Activated naive CD8-positive, alpha-beta T cell treated with anti-CD3 and anti-CD28 coated beads, Interleukin-2, amount 10 ng/mL, durations not matched to agents 7 days and 5 days (primary cell): ENCODE measurements at places on chromosomes 3 and 15. TPM values are rescaled to one million over a fixed set of nuclear protein-coding genes. Genes with fewer than 3 reads are reported as not detected.

DNA sequence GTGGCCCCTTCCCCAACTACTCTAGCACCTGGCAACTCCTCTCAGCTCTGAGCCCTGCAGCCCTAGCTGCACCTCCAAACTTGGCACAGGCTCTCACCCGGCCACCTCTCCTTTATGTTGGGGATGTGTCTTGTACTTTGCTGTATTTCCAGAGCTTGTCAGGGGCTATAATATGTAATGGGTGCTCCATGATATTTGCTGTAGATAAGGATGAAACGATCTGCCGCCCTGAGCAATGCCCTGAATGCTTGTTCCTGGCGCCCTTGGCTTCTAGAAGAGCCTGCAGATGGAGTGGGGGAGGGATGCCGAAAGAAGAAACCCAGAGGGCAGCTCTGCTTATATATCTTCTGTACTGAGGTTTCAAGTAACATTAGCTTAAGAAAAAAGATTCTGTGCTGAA is 35.9 kb upstream of the ZBTB38 start:
- no peak for DNase-seq

GRCh38 chr3:190995156-190995555 is 132.7 kb upstream of the GMNC start:
- DNase-seq = no peak

DNA sequence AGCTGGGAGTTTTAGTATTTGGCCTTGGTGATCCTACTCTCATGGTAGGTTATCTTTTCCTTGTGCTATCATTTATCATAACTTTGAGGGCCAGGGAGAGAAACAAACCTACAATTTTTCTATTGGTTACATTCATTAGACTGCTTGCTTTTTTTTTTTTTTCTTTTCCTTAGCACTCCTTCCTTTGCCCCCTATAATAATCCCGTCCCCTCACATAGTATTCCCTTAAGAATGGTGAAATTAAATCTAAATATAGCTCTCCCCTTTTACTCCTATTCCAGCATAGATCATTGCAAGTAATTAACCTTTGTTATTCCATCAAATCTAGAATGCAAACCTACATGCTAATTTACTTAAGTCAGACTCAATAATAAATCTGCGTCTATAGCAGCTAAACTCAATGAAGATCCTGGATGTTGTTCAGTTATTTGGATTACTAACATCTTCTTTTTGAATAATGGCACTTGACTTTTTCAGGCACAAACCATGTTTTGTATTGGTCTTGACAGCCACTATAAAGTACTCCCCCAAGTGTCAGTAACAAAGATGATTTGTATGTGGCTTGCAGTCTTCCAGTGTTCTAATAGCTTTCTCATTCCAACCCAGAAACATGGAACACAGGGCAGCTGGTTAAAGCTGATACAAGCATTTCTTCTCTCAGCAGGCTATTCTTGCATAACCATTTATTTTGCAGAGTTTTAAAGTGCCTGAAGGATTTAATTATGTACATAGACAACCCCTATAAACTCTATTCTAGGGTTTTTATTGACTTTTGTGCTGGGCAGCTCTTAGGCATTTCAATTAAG is 420.6 kb downstream of the MECOM start:
- no peak for DNase-seq

DNA sequence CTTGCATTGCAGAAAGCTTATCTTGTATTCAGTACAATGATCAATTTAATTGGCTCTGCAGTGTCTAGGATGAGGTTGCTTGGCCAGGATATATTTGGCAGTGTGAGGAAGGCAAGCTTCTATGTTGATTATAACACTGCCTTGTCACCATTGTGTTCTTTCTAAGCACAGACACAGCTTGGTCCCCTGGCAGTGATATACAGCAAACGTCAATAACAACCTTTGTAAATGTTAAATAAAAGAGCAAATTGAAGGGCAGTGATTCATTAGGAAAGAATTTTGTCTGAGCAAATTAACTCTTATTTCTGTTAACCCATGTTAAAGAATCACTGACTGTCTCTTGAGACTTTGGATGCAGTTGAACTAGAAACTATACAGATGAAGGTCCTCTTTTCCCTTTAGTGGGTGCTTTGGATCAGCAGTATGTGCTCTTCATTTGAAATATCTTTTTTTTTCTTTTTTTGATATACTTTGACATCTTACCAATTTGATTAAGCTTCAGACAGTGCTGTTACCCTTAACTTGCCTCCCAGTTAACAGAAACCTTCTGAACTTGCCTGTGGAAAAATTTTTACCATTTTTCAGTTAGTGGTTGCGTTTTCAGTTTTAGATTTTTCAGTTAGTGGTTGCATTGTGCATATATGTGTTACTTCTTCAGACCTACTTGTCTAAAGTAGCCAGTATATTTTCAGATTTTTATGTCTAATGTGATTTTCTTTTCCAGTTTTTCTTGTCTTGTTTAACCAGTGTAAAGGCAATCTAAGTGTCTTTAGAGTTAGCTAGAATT is 199.8 kb downstream of the TCF12 start:
- no peak for DNase-seq

DNA sequence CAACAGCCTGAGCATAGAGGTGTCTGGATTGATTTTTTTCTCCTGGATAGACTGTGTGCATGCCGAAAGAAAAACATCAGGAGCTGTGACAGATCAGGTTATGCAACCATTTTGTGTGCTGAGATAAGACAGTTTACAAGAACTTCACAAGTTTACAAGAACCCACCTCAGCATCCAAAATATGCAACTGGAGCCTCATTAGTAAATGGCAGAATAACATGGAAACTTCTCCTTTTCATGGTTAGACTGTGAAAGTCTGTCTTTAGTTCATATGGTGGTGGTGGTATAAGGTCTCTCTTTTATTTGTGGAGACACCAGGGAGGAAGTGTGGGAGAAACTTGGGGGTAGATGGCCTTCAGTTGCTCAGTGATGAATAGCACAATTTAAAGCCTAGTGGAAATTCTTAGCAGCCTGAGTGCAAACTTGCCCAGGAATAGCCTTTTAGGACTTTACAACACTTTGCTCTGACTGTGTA is 3.7 kb upstream of the ZNF609 start:
- no peak for DNase-seq

The ABI3BP gene
- not detected for total RNA-seq

- no peak for DNase-seq
These were observed 110.5 kb downstream of the RAB11A start for GRCh38 chr15:65979837-65980236.

DNA sequence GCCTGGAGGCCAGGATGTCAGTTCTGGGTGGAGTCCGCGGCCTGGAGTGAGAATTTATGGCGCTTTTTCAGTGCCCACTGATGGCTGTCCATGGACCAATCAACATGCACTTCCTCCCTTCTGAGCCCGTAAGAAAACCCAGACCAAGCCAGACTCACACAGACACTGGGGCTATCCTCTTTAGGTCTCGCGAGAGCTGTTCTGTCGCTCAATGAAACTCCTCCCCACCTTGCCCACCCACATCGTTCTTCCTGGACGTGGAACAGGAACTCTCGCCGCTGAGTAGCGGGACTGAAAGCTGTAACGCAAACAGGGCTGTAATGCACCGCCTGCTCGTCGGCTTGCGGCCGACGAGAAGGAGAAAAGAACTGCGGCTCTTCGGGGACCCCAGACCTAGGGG is 833.0 kb upstream of the CADM2 start:
- DNase-seq = no peak

GRCh38 chr3:87549208-87549607 is 272.8 kb upstream of the POU1F1 start:
- no peak for DNase-seq

The ALDH1A2 gene
- 0.62 TPM for total RNA-seq

The PTH1R gene
- total RNA-seq = not detected

DNA sequence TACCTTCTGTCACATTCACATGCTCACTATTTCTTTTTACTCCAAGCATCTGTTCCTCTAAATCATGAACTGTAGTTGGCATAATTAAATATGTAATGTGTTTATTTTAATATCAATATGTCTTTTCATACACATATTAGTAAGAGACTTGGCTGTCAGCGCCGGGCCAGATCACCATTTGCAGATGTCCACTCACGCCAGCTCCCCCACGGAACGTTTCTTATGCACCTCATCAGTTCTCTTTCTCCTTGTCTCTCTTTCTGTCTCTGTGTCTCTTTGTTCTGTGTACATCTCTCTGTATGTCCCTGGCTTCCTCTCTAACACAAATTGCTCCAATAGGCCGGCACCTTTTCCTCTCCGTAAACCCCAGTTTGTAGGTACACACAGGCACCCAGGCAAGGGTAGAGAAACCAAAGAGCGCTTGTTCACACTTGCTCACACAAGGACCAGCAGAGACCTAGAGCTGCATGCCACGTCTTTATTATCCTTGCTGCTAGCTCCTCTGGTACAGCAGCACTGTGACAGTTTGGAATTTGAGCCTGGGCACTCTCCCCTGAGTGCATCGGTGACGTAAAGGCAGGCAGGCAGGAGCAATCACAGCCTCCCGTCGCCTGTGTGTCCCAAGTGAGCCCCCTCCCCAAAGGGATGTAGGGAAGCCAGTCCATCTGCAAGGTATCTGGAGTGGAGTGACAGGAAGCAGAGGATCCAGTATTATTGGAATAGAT is 40.4 kb downstream of the CACNA1D start:
- DNase-seq = no peak

The TTLL13 gene
- total RNA-seq = 0.47 TPM
